OCI-LY7 (cell line): ENCODE measurements at places on chromosomes 12 and 14. TPM values are rescaled to one million over a fixed set of nuclear protein-coding genes. Genes with fewer than 3 reads are reported as not detected.
A peak's percentile ranks its signal among the peaks of the same experiment; 100 is the strongest.

DNA sequence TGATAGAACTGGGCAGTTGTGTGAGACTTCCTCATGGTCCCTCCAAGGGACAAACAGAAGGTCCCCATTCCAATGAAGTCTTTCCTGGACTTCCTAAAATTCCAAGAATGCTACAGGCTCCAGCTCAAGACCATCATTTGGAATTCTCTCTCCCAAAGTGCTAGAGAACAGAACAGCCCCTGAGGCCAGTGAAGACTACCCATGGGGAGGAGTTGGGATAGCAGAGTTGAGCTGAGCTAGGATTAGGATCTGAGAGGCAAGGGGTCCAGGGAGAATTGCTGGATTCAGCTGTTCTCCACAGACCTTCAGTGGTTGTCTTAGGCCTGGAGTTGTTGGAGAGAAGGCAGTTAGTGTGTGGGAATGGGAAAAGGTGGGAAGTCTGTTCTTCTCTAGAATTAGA, 10.8 kb downstream of the KRT1 start:
- no peak for DNase-seq

DNA sequence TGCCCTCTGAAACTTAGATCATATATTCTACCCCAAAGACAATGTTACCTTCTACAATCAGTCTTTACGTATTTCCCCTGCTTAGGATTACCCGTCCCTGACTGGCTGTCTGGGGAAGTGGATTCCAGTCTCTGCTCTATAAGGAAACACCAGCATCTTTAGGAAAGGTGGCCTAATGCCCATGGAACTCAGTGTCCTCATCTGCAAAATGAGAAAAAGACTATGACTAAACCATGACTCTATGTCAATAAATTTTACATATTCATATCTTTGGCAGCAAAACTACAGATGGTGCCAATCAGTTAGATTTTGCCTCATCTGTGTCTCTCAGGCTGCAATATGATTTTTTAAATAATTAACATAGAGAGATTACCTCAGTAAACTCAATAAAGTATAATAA, 133.8 kb downstream of the ITPR2 start:
- no peak for DNase-seq

GRCh38 chr14:78359581-78359980, 189.4 kb downstream of the NRXN3 start:
- DNase-seq = no peak

DNA sequence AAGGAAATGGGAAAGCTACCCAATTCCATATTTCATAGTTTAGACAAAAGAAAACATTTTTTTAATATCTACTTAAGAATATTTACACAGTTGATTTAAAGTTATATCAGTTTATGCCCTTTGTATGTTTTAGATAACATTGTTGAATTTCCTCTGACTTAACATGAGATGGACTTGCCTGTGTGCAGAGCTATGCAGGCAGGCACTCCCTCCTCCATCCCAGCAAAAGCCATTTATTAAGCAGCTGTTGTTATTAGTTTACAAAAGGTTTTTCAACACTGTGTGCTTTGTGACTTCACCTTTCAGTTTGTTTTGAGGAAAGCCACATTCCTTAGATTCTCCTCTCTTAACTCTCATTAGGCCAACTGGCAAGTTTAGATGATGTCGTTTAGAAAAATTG, 337.5 kb upstream of the PDE3A start:
- no peak for DNase-seq

DNA sequence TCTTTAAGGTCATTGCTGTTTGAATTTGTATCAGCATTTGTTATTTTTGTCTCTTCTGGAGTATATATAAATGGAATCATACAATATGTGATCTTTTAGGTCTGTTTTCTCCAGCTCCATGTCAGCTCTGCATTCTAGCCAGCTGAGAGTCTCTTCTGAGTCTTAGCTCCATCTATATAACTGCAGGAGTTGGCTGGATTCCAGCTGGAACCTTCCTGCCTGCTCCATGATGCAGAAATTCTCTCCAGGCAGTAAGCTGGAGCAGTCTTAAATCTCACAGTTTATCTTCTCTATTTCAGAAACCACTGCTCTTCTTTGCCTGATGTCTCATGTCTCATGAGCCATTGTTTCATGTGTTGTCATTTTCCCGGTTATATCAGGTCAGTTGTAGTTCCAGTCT, 827.6 kb downstream of the NRXN3 start:
- DNase-seq = no peak

DNA sequence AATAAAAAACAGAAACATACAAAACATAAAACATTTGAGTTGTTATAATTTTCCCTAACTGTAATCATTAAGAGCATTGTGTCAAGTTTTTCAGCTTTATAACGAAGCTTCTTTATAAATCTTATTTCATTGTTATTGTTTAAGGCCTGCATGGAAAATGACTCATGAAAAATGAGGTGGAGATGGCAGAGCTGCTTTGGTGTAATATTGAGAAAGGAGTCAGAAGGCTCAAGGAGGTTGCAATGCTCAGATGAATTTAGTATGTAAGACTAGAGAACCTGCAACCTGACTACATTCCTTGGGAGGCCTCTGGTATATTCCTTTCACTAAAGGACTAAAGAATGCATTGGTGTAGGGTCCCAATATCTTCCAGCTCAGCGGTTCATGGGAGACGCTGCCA, 61.5 kb downstream of the TMEM30B start:
- no peak for DNase-seq

DNA sequence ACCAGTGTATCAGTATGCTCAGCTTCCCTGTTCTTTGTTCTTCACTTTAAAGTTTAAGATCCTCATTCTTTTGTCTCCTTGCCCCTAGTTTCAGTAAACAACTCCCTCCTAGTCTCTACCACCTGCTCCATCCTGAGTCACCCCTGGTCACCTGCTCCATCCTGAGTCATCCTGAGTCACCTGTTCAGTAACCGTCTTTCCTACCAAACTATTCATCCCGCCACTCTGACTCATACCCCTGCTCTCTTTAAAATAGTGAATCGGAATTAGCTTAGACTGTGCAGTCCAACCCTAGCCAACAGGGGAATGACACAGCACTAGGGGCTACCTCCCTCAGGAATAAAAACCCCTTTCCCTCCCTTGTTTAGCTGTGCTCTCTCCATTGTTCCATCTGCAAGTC, 888.1 kb upstream of the MDGA2 start:
- no peak for DNase-seq

DNA sequence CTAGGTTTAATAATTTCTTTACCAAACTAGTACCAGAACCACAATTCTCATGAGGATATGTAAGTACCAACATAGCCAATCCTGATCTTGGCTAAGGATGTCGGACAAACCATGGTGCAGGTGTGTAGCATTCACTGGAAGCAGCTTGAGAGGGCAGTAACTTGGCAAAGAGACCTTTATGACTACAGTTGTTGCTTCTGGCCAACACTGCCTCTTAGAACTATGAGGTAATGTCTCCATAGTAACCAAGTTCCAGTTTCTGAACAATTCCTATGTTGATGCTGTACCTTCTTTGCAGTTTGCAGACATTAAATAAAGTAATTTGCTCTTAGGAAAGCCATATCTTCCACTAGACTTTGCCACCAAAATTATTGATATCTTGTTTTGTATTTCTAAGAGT, at the start of gene LMNTD1:
TSS of gene LMNTD1 (minus strand) at position 186 of the 400 bp plus-strand sequence. CDS start 324 bp downstream, outside the sequence.
- DNase-seq = no peak

OR6C75 gene
- total RNA-seq = not detected in 2 replicates

- DNase-seq = no peak
Measured at GRCh38 chr12:89618113-89618862, 90.3 kb downstream of the ATP2B1 start.

DNA sequence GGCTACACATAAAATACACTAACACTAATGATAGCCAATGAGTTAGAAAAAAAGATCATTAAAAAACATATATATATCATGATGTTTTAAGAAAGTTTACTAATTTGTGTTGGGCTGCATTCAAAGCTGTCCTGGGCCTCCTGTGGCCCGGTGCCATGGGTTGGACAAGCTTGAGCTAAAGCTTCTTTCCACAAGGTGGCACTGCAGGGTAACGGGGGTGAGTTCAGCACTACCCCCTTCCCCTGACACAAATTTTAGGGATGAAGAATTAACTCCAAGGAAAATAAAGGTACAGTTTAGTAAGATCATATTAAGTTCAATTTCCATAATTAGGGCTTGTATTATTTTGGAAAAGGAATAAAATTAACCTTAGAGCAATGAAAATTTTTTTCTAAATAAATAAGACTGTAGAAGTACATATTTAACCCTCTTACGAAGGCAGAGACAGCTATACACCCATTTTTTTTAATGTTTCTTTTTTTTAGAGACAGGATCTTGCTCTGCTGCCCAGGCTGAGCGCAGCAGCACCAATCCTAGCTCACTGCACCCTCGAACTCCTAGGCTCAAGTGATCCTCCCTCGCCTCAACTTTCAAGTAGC, 38.9 kb downstream of the PPP1R13B start:
- peak; percentile 74 for DNase-seq
